Stimulated activated CD4-positive, alpha-beta T cell treated with anti-CD3 and anti-CD28 coated beads, Interleukin-1b, Interleukin-23, amount 100 ng/mL, for 4 hours (primary cell): ENCODE measurements at places on chromosomes 12 and 14.

GRCh38 chr14:101620821-101621785 is 59.8 kb downstream of the DIO3 start:
- no peak for DNase-seq

- DNase-seq: peak; percentile 5
Observed at GRCh38 chr12:69688471-69689427, 10.4 kb downstream of the BEST3 start.

DNA sequence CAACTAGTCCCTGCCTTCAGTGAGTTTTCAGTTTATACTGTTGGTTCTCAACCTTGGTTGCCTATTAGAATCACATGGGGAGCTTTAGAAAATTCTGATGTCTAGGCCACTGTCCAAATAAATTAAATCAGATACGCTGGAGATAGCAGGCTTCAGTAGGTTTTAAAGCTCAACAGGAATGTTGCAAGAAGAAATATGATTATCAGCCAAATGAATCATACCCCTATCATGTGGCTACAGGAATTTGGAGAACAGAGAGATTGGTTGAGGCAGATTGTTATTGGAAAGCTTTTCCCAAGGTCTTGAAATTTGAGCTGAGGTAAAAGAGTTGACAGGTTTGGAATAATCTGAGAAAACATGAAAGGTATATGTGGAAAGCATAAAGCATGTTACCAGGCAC is 125.3 kb downstream of the WIF1 start:
- DNase-seq: no peak

DNA sequence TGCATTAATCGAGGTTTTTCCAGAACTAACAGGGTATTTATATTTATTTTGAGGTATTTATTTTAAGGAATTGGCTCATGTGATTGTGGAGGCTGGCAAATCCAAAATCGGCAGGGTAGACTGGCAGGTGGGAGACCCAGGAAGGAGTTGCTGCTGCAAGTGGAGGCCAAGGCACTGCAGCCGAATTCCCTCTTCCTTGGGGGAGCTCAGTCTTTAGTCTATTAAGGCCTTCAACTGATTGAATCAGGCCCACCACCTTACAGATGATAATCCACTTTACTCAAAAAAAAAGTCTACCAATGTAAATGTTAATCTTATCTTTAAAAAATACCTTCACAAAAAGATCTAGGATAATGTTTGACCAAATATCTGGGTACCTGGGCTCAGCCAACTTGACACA is 1.2 kb upstream of the OAS2 start:
- no peak for DNase-seq

- DNase-seq: no peak
Observed at GRCh38 chr12:88726806-88727720, 146.8 kb upstream of the KITLG start.

GRCh38 chr12:51392556-51393237 is 1.5 kb upstream of the GALNT6 start:
- peak; percentile 21 for DNase-seq

DNA sequence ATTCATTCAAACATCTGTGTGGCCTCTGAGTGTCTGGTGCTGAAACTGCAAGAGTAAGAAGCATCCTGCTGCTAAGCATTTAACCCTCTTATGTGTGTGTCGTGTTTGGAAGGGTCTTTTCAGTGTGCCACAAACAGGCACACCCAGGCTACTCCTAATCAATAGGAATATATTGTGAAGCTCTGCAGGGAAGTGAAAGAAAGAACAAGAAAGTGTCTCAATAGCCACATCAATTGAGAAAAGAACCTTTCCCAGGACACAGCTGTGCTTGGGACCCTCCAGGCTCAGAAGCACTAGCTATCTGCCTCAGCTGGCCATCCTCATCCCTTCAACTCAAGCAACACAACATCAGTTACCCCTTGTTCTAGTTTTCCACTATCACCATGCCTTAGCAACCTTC is 13.4 kb upstream of the KRAS start:
- DNase-seq: no peak

- no peak for DNase-seq
Observed at GRCh38 chr12:108254030-108254429, 85.1 kb downstream of the CMKLR1 start.

- DNase-seq: no peak
Observed at GRCh38 chr12:97960225-97960624, 497.6 kb downstream of the RMST start.

DNA sequence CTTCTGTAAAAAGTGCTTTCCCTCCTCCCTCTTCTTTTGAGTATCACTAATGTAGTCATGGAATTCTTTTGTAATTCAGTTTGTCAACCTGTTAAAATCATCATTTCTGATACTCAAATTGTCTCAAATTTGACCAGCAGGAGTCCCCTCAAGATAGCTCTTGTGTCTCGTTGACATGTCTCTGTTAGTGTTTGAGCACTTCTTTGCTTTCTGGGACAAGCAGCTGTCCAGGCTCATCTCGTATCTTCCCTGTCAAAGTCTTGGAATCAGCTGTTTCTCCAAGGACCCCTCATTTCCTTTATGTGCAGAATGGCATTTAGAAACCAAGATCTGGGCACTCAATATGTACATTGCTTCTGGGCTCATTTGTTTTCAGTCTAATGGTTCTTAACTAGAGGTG is 10.7 kb downstream of the CIPC start:
- no peak for DNase-seq

- no peak for DNase-seq
Observed at GRCh38 chr14:25056688-25057078, 6.7 kb upstream of the STXBP6 start.

GRCh38 chr14:96585672-96586013 is 83.5 kb downstream of the PAPOLA start:
- DNase-seq: no peak

- DNase-seq: no peak
Observed at GRCh38 chr14:73833034-73833433, 18.6 kb upstream of the PTGR2 start.

DNA sequence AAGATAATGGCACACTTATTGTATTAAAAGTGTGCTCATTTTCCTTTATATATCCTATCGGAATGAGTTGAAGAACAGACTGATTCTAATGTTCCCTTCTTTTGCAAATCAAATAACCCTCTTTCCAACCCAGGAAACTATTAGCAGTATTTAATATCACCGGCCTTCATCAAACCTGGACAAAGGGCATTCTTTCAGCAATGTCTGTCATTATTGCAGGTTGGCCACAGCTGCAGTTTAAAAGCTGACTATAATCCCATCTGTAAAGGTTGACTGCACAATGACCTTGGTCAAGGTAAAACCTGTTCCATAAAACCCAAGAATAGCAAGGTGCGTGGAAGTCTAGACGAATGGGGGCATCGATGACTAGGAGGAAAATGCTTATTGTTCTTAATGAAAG is 472.3 kb upstream of the SOX5 start:
- no peak for DNase-seq

- no peak for DNase-seq
Observed at GRCh38 chr14:24399999-24400718, 1.4 kb downstream of the NYNRIN start.

DNA sequence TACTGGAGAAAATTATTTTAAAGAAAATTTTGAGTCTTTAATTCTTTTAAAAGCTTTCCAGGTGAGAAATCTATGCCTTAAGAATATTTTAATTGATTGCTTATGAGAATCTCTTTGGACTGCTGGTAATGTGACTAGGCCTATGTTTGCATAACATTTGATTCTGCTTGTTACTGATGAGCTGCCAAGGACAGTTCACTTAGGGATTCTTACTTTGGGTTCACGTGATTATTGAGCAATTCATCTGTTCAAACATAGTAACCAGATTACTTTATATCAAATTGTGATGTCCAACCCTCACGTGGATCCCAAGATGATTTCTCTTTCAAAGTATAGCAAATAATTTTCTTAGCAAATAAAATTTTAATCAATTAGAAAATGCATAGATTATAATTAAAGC is 27.4 kb upstream of the ABCD2 start:
- DNase-seq: no peak

DNA sequence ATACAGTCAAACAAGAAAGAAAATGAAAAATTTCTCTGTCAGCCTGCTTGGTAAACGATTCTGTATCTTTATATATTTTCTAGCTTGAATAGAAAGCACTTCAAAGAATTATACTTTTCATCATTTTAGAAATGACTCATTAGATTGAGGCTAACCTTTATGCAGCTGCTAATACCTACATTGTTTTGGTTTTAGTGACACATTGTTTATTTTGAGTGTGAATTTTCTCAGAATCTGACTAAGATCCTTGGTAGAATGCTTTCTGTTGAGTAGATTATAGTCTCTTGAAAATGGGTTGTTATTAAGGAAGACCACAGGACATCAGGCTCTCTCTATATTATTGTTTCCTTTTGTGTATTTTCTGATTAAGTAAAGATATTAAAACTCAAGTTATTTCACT is at the start of gene PMCH:
PMCH (minus strand) TSS at position 45 of the 400 bp plus-strand sequence. CDS start 63 bp downstream, outside the sequence.
- no peak for DNase-seq

DNA sequence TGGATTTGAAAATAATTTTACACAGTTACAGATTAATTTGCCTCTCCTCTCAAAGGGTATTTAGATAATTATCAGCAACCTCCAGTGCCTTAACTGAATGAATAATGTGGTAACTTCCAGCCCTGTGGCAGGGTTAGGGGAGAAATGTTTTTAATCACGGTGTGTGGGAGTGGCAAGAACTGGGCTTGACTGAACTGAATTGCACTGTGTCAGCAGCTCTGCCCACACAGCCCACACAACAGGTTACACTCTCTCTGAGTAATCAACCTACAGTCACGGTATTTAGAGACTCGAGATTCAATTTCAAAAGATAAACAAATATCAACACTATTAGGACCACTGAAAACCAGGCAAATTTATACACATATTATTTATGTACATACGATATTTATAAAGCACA is 198.5 kb downstream of the KCNC2 start:
- no peak for DNase-seq

GRCh38 chr12:102602521-102602920 is 122.2 kb upstream of the IGF1 start:
- no peak for DNase-seq

DNA sequence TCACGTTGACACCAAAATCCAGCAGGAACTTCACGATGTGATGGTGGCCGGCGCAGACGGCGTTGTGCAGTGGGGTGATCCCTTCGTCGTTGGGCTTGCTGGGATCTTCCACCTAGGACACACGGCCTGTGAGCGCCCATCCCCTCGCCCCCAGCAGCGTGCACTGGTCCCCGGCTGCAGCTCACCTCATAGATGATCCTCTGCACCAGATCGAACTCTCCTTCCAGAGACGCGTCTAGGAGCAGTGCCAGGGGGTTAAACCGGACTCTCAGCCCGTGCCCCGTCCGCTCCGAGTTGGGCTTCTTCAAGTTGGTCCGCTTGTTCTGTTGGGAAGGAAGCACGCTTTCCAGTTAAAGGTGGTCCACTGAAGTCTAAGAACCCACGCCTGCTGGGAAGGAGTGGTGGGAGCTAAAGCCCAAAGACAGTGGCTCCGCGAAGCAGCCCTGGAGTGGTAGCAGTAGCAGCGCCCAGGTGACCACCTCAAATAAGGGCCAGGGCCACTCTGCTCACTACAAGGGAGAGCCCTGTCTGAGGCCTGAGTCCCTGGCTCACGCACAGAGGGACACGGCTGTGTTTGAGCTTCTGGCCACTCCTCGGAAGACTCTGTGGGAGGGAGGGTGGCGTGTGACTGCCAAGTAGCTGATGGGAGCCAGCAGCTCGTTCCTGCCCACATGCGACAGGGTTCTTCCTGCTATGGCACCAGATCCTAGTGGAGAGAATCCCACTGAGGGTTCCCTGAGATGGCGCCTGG is 23.3 kb downstream of the ZFYVE21 start:
- no peak for DNase-seq

DNA sequence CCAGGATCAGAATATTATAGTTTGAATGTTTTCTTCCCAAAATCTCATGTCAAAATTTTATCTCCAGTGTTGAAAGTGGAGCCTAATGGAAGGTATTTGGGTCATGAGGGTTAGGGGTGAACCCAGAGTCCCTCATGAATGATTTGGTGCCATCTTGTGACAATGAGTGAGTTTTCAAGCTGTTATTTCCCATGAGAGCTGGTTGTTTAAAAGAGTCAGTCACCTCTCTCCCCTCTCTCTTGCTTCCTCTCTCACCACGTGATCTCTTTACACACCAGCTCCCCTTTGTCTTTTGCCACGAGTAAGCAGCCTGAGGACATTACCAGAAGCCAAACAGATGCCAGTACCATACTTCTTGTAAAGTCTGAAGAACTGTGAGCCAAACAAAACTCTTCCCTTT is 561.6 kb downstream of the RERGL start:
- DNase-seq: no peak

DNA sequence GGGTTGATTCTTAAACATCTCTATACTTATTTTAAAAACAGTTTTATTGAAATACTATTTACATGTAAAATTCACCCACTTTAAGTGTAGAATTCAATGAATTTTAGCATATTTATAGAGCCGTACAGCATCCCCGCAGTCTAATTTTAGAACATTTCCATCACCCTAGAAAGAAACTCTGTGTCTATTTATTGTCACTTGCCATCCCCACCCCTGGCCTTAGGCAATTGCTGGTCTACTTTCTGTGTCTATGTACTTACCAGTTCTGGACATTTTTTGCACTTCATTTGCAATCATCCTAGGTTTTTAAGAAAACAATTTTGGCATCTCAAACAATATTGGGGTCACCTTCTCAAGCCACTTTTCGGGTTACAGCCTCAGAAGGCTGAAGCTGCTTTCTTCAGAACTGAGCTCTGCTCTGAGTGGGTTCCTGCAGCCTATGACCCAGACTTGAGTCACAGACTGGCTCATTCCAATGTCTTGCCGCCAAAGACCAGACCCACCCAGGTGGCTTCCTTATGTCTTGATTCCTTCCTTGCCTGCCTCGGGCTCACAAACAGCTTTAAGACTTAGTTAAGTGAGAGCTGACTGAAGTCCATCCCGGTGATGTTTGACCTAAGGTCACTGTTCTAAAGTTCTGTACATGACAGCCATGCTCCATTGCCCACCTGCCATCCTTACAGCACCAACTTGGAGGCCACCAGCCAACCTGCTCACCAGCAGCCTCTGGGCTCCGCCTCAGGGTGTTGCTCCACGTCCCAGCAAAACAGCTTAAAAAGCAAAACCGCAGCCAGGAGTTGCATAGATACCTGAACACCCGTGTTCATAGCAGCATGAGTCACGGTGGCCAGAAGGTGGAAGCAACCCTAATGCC is 131.5 kb downstream of the CHST11 start:
- DNase-seq: no peak

- DNase-seq: no peak
Observed at GRCh38 chr12:42767998-42768397, 178.5 kb upstream of the PRICKLE1 start.

DNA sequence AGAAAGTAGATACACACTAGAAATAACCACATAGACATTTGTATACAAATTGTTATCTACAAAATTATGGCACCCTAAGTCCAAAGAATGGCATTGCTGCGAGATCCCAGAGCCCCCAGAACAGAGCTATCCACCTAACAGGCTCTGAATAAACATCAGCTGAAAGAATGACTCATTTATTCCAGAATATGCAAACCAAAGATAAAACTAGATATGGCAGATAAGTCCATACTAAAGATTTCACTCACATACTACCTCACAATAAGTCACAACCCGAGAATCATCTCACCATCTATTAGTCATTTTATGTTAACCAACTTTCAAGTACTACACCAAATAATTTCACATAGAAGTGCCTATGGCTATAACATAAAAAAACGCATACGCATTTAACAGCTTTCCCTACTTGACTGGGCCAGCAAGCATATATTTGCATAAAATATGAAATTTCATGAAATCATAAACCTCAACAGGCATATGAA is 5.6 kb downstream of the CNIH1 start:
- DNase-seq: no peak
